ENCODE measurements at places on chromosomes 5 and 9.

- no peak for DNase-seq
Measured at GRCh38 chr5:94423411-94423810, 195.0 kb downstream of the KIAA0825 start.

GRCh38 chr9:96524764-96525163 lies 74.8 kb downstream of the HABP4 start:
- no peak for DNase-seq

DNA sequence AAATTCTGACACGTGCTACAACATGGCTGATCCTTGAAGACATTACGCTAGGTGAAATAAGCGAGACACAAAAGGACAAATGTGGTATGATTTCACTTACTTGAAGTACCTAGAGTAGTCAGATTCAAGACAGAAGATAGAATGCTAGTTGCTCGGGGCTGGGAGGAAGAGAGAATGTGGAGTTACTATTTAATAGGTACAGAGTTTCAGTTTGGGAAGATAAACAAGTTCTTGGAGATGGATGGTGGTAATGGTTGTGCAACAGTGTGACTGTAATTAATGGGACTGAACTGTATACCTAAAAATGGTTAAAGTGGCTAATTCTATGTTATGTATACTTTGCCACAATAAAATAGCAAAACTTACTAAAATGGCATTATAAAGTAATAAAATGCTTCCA lies 34.4 kb downstream of the PAM start:
- DNase-seq = no peak

- DNase-seq = no peak
Measured at GRCh38 chr5:80414113-80414512, 6.2 kb downstream of the ZFYVE16 start.

DNA sequence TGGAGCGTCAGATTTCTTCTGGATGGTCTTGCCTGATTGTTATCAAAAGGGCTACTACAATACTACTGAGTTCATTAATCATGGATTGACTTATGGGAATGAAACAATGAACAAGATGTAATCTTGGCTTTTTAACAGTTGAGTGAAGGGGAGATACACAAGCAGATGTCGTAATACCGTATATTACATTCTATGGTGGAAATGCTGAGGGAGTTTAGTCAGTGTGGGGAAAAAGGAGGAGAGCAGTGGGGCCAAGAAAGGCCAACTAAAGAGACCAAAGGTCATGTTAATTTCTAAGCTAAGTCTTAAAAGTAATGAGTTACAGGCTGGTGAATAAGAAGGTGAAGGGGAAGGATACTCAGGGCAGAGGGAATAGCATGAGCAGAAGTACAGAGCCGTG lies 29.0 kb upstream of the PSAT1 start:
- DNase-seq = no peak

- no peak for DNase-seq
Measured at GRCh38 chr9:114278881-114279570, 43.9 kb upstream of the ORM1 start.

- DNase-seq = no peak
Measured at GRCh38 chr5:142357469-142358090, 32.8 kb upstream of the SPRY4 start.

GRCh38 chr5:62575489-62575888 lies 3.1 kb upstream of the LRRC70 start:
- DNase-seq = no peak

DNA sequence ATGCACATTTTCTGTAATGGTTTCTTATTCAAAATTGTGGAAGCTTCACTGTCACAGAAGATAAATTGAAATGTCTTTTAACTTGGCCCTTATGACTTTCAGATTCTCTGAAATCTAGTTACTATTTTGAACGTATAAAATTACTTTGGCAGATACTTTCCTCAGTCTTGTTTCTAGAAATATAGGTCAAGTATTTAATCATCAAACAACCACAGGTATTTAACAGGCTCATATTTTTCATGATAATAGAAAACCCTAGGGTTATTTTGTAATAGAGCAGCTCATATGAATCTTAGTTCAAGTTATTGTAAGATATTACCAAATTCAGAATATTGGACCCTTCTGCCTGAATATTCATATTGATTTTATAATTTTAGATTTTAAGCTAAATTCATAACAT lies 236.0 kb upstream of the CDH18 start:
- DNase-seq = no peak

GRCh38 chr9:99405359-99405758 lies 183.3 kb downstream of the SEC61B start:
- DNase-seq = no peak

DNA sequence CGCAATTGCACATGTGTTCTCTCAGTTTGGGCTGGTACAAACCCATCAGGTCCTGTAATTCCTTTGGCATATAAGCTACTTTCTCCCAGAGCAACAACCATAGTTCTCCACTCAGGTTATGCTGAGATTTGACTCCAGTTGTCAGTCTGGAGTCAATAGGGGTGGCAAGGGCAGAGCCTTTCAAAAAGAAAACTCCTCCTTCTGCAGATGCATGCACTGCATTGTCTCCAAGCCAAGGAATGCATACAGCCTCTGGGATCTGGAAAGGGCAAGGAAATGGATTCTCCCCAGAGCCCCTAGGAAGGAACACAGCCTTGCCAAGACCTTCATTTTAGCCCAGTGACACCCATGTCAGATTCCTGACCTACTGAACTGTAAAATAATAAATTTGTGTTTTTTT lies 31.0 kb upstream of the GZMA start:
- DNase-seq = no peak

GRCh38 chr9:87642330-87643106 lies 83.4 kb upstream of the CTSL start:
- no peak for DNase-seq

GRCh38 chr5:60436518-60436917 lies 263.4 kb downstream of the DEPDC1B start:
- no peak for DNase-seq

DNA sequence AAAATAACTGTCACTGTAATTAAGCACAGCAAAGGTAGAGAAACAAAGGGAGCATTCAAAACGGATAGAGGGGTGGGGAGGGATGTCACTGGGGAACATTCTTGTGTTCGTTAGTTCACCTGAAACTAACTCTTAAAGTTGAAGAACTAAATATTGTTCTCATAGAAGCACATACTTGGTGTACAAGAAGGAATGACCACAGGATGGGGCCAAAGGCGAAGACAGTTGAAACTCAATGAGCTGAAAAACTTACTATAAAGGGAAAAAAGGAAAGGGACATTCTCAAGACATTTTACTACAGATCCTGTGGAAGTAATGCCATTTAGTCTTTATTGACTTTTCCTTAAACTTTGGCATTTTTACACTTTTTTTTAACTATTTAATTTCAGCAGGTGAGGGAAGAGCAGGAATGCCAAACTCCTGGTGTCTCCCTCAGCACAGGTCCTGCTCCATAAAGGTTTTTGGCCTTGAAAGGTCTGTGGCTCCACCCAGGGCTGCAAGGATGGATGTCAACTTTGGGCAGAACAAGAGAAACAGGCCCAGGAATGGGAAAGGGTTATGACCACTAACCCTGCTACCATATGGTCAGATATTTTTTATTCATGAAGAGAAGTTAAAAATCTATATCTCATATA lies 197.6 kb upstream of the RASA1 start:
- no peak for DNase-seq

GRCh38 chr9:136538599-136539426 lies 7.0 kb downstream of the NOTCH1 start:
- no peak for DNase-seq

DNA sequence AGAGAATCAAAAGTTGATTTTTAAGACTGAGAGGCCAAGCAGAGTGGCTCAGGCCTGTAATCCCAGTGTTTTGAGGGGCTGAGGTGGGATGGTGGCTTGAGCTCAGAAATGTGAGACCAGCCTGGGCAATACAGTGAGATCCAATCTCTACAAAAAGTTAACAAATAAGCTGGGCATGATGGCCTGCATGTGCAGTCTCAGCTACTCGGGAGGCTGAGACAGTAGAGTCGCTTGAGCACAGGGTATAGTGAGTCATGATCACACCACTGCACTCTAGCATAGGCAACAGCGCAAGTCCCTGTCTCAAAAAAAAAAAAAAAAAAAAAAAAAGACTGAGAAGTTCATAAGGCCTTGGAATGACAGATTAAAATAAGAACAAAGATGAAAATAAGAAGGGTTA lies 177.2 kb downstream of the TMEM232 start:
- DNase-seq = no peak

DNA sequence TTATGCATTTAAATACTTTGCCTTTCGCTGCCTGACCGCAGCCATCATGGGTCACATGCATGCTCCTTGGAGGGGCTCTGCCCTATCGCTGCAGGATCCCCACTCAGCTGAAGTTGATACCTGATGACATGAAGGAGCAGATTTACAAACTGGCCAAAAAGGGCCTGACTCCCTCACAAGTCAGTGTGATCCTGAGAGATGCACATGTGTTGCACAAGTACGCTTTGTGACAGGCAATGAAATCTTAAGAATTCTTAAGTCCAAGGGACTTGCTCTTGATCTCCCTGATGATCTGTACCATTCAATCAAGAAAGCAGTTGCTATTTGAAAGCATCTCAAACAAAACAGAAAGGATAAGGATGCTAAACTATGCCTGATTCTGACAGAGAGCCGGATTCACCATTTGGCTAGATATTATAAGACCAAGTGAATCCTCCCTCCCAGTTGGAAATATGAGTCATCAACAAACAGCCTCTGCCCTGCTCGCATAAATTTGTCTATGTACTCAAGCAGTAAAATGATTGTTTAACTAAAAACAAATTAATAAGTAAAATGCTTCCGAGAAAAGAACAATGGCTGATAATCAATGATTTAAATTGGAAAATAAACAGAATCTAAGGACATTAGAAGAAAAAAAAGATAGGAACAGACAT lies 41.6 kb upstream of the PPP2CA start:
- no peak for DNase-seq

DNA sequence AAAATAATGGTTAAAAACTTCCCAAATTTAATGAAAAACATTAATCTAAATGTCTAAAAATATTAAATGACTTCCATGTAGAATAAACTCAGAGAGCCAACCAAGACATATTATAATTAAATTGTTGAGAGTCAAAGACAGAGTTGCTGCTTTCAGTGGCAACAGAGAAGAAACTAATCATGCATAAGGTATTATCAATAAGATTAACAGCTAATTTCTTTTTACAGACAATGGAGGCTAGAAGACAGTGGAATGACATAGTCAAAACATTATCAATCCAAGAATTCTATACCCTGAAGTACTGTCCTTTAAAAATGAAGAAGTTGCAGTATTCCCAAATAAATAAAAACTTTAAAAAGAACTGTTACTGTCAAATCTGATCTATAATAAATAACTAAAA lies 268.7 kb downstream of the IRX2 start:
- no peak for DNase-seq

- no peak for DNase-seq
Measured at GRCh38 chr9:35510754-35511428, 21.0 kb downstream of the RUSC2 start.

DNA sequence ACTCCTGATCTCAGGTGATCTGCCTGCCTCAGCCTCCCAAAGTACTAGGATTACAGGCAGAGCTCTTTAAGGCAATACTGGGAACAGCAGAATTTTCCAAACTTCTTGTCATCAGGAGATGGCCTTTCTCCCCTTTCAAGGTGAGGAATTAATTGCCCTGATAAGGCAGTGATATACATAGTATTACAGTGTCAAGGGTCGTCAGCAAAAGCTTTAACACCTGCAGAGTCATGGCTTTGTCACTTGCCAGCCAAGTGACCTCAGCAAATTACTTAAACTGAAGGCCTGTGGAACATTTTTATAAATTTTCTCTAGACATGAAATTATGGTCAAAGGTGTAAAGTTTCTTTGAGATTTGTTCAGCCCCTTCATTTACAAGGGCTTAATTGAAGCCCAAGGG lies 59.5 kb downstream of the FBXO38 start:
- DNase-seq = no peak

DNA sequence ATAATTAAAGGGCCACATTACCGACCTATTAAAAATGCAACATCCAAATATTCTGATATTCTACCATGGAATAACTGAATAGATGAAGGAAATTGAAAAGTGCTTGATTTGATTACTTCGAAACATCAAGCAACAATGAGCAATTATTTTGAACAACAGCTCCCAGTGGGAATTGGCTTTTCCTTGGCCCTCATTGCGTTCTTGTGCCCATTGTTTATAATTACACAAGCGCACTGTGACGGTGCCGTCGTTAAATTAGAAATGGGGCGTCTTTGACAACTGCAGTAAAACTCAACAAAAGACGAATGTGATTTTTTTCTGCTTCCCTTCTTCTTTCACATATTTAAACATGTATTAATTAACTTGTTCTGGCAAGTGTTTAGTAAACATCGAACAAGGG lies 61.6 kb downstream of the CDH6 start:
- no peak for DNase-seq

GRCh38 chr9:88808019-88808656 lies 183.1 kb upstream of the S1PR3 start:
- no peak for DNase-seq

GRCh38 chr5:178326374-178326715 lies 93.7 kb upstream of the PHYKPL start:
- no peak for DNase-seq

GRCh38 chr9:4292781-4293180 lies 7.1 kb downstream of the GLIS3 start:
- no peak for DNase-seq

- no peak for DNase-seq
Measured at GRCh38 chr5:103364074-103364473, 105.5 kb downstream of the MACIR start.

- no peak for DNase-seq
Measured at GRCh38 chr9:125325826-125326225, 64.2 kb downstream of the GAPVD1 start.
